ENCODE measurements at places on chromosomes 3 and 15. TPM values are rescaled to one million over a fixed set of nuclear protein-coding genes. Genes with fewer than 3 reads are reported as not detected.

GRCh38 chr15:66400351-66400774, 13.7 kb downstream of the MAP2K1 start:
- no peak for DNase-seq

The GOLGA6D gene
- not detected for total RNA-seq

The STAB1 gene
- 464 TPM for total RNA-seq

- DNase-seq, result no peak
Observed at GRCh38 chr3:17089314-17089700, 204.6 kb downstream of the PLCL2 start.

The SERINC4 gene
- total RNA-seq, result not detected

The SV2B gene
- total RNA-seq, result 2.6 TPM

Measured in dermis blood vessel endothelial cell (primary cell).